NCI-H1092 (cell line): ENCODE measurements at places on chromosomes 5 and 9.

GRCh38 chr5:134175921-134176510 lies 734 bp downstream of the SKP1 start:
- DNase-seq: no peak

DNA sequence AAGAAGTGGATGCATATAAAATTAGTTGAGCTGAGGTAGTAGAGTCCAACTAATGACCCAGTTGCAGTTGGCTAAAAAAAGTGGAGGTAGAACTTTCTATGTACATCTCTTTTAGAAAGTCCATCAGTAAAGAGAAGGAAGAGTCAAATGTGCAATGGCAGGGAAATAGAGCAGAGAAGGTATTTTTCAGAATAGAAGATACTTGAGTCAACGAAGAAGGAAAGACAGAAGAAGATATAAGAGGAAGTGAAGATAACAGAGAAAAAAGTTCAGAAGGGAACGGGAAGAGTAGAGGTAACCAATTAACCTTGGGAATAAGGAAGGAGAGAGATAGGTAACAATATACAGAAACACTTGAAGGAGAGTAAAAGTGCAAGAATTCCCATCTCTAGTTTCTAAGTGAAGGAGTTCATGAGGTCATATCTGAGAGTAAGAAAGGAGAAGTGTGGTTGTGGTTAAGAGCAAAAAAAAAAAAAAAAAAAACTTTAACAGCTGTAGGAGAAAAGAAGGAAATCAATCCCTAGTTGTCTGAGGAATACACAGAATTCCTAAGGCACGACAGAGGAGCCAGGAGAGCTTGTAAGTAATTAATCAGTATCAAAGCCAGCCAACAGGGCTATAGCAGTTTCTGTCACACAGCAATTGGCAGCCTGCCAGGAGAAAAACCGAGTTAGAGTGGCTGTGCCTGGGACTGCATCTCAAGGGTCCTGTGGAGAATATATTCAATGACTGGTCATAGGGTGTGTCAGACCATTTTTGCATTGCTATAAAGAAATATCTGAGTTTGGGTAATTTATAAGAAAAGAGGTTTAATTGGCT lies 61.0 kb downstream of the ARL15 start:
- DNase-seq: no peak

- DNase-seq: peak; percentile 38
Measured at GRCh38 chr9:11103525-11103924, 490.7 kb upstream of the PTPRD start.

DNA sequence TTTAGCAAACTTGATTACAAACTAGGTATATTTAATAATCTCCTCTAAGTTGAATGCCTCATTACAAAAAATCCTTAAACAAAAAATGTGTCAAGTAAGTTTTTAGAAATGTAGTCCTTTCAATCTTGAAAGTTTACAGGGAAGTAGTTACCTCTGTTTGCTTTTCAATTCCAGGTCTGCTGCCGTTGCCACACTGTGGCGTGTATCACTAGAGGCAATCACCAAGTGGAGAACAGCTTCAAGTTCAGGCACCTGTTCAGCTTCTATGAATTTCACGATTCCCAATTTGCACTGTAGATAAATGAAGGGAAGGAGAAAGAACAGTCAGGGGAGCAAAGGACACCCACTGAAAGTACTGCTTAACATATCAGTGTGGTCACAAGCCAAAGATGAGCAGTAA lies 51.1 kb downstream of the ECPAS start:
- DNase-seq: no peak

DNA sequence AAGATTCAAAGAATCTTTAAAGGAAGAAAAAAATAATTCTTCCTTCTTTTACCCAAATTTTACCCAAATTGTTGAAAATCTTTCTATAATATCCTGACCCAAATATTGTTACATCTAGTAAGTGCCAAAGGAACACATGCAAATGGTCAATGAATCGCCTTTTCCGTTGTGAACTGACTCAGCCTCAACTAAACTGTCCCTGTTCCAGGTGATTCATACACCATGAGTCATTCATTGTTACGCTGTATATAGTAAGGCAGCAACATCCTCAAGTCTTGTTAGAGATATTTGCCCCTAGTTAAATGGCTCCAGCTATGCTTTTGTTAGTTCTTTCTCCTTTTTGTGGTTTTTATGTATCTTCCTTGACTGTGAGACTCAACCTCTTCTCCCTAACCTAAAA lies 9.7 kb downstream of the PTGER4 start:
- DNase-seq: no peak

DNA sequence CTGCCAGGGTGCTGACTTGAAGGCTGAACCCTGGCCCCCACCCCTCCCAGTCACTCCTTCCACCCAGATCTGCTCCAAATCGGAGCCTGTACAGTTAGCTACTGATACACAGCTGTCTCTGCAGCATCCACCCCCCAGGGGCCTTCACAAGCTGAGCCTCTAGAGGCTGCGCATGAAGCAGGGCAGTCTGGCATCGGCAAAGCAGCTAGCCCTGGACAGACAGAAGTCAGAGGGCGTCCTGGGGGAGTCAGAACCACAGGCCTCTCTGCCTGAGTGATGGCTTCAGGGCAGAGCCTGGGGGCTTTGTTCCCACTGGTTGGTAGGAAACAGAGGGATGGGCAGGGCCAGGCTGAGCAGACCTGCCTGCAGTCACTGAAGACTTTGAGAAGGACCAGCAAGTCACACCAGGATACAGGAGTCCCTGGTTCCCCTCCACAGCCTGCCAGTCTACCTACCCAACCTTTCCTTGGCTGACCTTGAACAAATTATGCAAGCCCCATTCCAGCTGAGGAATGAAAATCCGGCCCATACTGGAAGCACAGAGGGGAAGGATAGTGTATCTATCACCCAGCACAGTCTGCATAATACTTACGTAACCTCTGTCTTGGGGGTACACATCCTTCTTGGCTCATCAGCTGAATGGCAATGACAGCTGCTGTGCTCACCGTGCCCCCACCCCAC lies 8.8 kb downstream of the VDAC1 start:
- DNase-seq: no peak

GRCh38 chr9:130411566-130411915 lies 33.2 kb upstream of the ASS1 start:
- no peak for DNase-seq

GRCh38 chr5:177474002-177474476 lies 605 bp upstream of the DBN1 start:
- no peak for DNase-seq

DNA sequence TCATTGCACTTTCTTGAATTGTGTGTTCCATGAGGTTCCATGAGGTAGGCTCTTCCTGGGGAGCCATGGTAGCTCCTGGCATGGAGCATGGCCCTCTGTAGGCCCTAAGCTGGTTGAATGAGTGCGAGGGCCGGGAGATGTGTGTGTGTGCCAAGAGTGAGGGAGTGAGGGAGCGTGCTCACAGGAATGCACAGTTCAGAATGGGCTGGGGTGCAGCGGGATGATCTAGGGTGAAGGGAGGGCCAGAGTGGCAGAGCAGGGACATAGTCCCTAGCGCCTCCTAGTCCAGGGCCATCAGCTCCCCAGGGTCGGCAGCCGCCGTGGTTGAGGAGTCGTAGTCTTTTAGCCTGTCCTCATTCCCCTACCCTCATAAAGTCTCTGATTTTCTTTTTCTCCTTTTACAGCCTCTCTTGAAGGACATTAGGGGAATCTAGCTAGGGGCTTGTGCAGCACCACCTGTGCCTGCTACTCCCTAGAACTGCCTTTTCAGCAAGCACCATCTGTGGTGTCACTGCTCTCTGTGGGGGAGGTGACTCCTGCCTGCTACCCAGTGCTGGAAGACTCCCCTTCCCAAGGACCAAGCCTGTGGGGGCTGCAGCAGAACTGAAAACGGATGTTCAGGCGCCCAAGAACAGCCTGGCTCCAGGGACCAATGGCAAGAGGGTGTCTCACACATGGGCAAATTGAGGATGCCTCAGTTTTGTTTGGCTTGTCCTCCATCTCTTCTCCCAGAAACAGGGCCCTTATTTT lies 65.3 kb upstream of the PPARGC1B start:
- DNase-seq: no peak

GRCh38 chr5:50875002-50875344 lies 208.5 kb downstream of the PARP8 start:
- DNase-seq: no peak

DNA sequence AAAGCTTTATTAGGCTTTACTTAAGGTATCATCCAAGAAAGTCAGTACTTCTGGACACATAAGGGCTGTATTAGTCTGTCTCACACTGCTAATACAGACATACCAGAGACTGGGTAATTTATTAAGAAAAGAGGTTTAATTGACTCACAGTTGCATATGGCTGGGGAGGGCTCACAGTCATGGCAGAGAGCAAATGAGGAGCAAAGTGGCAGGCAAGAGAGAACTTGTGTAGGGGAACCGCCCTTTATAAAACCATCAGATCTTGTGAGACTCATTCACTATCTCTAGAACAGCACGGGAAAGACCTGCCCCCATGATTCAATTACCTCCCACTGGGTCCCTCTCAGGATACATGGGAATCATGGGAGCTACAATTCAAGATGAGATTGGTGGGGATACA lies 49.2 kb upstream of the SLC44A1 start:
- no peak for DNase-seq

DNA sequence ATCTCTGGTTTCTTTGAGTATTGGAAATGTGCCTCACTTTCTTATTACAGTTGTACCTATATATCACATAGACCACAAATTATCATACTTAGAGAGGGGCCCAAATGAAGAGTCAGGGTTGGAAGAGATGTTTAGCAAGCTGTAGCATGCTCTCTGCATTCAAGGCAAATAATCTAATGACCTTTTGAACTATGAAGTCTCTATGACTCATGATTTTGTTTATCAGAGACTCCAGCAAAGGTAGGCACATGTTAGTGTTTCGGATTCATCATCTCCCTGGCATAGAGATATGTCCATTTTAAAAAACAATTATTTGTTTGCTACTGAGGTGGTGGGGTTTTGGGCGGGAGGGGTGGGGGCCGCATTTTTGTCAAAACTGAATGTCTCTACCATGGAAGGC lies 2000.1 kb downstream of the EFNA5 start:
- DNase-seq: no peak

DNA sequence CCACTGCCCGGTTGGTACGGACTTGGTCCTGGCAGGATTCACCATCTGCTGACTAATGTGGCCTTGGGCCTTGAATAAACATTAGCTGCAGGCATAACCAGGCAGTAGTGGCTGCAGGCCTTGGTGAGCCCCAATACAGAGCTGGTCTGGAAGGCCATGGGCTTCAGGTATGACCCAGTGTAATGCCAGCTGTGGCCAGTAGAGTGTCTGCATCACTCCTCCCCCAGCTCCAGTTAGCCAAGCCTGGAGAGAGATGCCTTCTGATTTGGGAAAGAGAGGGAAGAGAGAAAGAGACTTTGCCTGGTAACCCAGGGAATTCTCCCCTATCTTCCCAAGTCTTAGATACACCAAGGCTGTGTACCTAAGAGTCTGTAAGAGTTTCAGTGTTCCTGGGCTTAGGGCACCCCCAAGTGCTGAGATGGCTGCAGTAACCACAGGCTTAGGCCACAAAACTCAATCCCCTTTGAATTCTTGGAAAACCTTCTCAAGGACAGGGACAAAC lies 5.6 kb upstream of the C5 start:
- DNase-seq: no peak

- DNase-seq: no peak
Measured at GRCh38 chr5:74326571-74327338, 313.8 kb downstream of the ENC1 start.

DNA sequence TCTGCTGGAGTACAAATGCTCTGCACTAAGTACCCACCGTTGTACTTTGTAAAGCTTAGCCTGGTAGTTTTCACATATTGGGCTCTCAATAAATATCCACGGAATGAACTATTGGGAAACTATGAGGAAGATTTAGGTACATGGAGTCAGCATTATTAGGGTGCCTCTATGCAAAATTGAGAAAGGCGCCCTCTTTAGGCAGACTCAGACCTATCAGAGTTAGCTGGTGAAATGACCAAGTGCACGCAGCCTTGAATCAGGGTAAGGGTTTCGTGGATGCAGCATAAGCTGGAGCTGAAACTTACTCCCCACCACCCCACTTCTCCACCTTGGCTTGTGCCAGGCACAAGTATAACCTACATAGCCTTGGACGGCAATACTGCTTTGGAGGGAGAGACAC lies 1178.8 kb upstream of the DMAC1 start:
- no peak for DNase-seq

- no peak for DNase-seq
Measured at GRCh38 chr5:178587763-178588611, 2.2 kb downstream of the COL23A1 start.

- no peak for DNase-seq
Measured at GRCh38 chr5:395156-395920, 47.6 kb upstream of the EXOC3 start.

DNA sequence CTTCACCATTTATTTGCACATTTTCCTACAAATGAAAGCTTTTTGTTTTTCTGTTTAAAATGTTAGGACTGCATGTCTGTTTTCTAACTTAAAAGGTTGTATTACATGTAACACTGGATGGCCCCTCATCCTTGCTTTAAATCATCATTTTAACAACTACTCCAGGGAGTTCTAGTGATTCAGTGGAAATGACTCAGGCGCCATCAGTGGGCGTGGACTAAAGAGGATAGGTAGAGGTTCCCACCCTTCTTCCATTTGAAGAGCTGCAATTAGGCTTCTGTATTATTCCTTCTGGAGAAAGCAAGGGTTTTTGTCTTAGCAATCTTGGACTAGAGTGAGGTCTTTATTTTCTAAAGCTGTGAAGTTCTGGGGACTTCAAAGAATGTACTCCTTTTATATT lies 213.7 kb downstream of the TMEM38B start:
- no peak for DNase-seq

DNA sequence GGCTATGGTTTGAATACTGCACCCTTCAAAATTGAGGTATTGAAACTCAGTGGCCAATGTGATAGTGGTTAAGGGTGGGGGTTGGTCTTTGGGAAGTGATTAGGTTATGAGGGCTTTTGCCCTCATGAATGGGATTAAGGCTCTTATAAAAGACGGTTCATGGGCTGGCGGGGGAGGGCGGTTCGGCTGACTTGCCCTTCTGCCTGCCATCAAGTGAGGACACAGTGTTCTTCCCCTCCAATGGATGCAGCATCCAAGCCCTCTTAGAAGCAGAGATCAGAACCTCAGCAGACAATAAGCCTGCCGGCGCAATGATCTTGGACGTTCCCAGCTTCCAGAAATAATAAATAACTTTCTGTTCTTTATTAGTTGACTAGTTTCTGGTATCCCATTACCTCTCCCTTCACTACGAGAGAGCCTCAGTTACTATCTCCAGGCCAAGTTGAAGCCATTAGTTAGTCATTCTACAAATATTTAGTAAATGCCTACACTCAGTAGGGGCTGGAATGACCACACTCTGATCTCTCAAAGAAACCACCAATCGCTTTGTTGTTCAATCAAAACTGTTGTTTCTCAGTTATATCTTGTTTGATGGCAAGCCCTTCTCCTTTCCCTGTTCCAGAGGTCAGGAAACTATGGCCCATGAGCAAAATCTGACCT lies 219.3 kb downstream of the TSSK1B start:
- DNase-seq: no peak
